ENCODE measurements at places on chromosomes 6 and 20.

DNA sequence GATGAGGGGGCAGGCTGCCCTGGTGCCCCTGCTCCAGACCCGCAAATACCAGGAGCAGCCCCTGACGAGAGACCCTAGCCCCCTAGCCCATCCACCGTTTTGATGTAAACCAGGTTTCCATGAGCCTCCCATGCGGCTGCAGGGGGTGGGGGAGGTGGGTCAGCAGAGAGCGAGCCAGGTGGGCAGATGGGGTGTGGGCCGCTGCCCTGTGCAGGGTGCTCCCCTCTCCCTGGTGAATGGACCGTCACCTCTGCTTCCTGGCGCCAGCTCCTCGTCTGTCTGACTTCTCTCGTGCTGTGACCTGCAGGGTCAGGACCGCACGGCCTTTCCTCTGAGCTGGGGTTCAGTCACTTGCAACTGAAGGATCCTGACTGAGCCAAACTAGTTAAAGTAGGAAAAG lies 15.7 kb upstream of the BHLHE23 start:
- DNase-seq: no peak

- no peak for DNase-seq
Measured at GRCh38 chr6:35808688-35809087, 3.5 kb downstream of the LHFPL5 start.

- DNase-seq: no peak
Measured at GRCh38 chr6:75285283-75285639, 669 bp upstream of the TMEM30A start.

- DNase-seq: no peak
Measured at GRCh38 chr6:149150301-149150700, 167.2 kb upstream of the TAB2 start.

GRCh38 chr20:48592107-48592940 lies 235.5 kb downstream of the PREX1 start:
- no peak for DNase-seq

Measured in large intestine (tissue), 12 donors.